ENCODE measurements at places on chromosomes 3 and 15.

DNA sequence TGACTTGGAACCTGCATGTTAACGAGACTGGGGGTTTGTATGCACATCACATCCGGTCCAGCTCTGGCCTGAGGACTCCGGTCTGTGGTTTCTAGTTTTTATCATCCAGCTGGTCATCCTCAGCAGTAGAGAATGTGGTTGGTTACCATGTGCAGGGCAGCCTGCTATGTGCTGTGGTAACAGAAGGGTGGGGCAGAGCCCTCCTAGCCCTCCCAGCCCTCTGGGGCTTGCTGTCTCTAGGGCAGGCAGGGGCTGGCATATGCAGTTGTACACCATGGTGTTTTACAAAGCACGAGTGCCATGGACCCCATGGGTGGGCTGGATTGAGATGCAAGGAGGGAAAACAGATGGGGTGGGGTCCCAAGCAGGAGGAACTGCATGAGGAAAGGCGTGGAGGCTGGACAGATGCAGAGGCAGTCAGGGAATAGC is 70.2 kb downstream of the APBA2 start:
- no peak for DNase-seq

GRCh38 chr3:120163026-120163425 is 68.8 kb upstream of the GSK3B start:
- DNase-seq = no peak

- DNase-seq = no peak
Measured at GRCh38 chr3:18489939-18490338, 64.8 kb upstream of the SATB1 start.

DNA sequence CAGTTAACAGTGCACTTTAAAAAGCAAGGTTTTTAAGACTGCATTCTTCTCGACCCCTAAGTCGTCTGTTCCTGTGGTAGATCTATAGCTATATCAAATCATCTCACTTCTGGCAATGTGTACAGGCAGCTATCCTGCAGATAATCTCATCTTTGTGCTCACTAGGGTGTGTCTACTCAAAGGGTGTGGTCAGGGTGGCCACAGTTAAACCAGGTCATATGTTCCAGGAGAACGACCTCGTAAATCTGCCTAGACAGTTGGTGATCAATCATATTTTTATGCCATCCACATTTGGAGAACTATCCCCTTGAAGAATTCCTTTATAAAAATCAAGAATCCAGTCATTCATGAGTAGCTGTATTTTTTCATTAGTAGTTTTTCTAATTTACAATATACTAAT is 3.0 kb downstream of the VEPH1 start:
- no peak for DNase-seq

GRCh38 chr3:109696932-109697331 is 359.6 kb upstream of the DPPA4 start:
- no peak for DNase-seq

DNA sequence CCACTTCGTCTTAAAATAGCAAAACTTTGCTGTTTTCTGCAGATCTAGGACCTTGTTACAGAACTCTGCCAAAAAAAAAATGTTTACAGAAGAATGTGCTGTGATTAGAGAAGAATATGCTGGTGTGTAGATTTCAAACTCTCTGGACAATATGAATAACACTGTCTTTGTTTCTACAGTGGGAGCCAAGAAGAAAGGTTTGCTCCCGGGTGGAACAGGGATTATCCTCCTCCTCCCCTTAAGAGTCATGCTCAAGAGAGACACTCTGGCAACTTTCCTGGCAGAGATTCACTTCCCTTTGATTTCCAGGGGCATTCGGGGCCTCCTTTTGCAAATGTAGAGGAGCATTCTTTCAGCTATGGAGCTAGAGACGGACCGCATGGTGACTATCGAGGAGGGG is 27.3 kb downstream of the RBM6 start:
- DNase-seq = no peak

DNA sequence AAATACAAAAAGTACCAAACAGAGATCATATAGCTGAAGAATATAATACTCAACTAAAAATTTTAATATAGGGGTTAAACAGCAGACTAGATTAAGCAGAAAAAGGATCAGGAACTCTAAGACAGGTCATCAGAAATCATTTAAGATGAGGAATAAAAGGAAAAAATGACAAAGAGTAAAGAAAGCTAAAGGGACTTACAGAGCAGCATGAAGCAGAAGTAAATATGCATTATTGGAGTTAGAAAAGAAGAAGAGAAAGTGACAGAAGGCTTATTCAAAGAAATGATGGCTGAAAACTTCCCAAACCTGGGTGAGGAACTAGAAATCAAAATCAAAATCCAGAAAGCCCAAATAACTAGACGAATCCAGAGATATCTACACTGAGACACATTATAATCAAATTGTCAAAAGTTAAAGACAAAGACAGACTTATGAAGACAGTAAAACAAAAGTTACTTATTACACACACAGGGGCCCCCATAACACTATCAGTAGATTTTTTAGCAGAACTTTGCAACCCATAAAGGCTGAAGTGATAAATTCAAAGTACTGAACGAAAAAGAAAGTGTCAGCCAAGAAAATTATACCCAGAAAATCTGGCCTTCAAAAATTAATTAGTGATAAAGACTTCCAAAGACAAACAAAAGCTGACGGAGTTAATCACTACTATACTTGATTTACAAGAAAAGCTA is 95.6 kb downstream of the SCAPER start:
- DNase-seq = no peak

- no peak for DNase-seq
Measured at GRCh38 chr15:67501177-67501835, 19.6 kb upstream of the C15orf61 start.

- DNase-seq = no peak
Measured at GRCh38 chr3:28053759-28054158, 187.7 kb upstream of the CMC1 start.

GRCh38 chr3:123066896-123067688 is at the start of gene PDIA5:
TSS of gene PDIA5 (plus strand) at chr3:123067025. CDS start at chr3:123067165, 140 bp downstream.
- peak; percentile 17 for DNase-seq

Data from effector memory CD8-positive, alpha-beta T cell (primary cell).